CD4-positive, CD25-positive, alpha-beta regulatory T cell (primary cell): ENCODE measurements at places on chromosomes 11 and 22.

DNA sequence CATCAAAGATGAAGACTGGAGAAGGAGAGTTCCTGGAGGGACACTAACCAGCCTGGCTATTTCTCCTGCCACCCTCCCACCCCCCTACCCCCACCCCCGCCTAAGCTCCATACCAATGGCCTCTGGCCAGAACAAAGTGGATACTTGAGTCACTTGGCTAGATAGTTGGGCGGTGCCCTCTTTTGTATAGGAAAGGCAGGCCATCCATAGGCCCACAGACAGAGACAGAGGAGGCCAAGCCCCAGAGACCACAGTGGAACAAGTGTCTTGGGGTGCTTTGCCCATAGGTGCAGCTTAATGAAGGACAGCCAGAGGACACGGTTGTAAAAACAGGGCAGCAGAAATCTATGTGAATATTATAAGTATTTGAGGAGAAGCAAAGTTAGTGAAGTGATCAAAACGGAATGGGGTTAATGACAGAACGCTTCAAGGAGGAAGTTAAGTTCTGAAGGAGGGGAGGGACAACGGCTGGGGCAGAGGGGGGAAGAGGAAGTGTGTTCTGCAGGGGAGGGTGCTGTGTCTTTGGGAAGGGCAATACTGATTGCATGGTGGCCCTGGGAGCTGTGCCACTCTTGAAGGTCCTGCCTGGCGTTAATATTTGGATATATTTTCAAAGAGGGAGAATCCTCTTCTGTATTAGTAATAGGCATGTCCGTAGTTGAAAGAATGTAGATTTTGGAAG is 32.7 kb downstream of the FLI1 start:
- H3K4me3 ChIP-seq: peak overlapping the region; percentile 78
- H3K27me3 ChIP-seq: no peaks in the 10 kb centered on the region
- peak overlapping the region; percentile 72 for H3K27ac ChIP-seq
- peaks cover 100% of the 10 kb centered on the region for H3K4me1 ChIP-seq
- peak; percentile 64 for DNase-seq
- H3K36me3 ChIP-seq: peaks cover 7% of the 10 kb centered on the region

DNA sequence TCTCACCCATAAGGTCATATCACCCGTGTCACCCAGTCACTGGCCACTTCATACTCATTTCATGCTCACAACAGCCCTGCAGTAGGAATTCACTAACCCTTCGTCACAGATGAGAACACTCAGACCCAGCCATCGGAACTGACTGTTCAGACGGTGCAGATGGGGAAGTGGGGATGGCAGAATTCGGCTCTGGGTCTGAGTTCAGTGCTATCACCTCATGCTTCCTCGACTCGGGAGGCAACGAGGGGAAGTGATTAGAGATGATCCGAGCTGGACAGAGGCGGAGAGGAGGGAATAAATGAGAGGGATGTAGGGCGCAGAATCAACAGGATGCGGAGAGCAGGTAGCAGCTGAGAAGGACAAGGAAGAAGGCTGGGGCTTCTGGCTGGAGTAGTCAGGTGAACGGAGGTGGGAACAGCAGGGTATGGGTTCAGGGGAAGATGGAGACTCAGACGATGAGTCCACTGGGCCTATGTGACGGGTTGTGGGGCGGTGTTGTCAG is 4.7 kb downstream of the B3GNT6 start:
- no peak overlapping the region for H3K27ac ChIP-seq
- H3K36me3 ChIP-seq: no peaks in the 10 kb centered on the region
- H3K4me1 ChIP-seq: peaks cover 4% of the 10 kb centered on the region
- no peak for DNase-seq
- no peak overlapping the region for H3K4me3 ChIP-seq
- peaks cover 8% of the 10 kb centered on the region for H3K27me3 ChIP-seq

GRCh38 chr11:75241906-75242644 is 1.5 kb downstream of the TPBGL start:
- peaks cover 22% of the 10 kb centered on the region for H3K27me3 ChIP-seq
- H3K4me1 ChIP-seq: peaks cover 17% of the 10 kb centered on the region
- DNase-seq: no peak
- H3K27ac ChIP-seq: no peak overlapping the region
- H3K36me3 ChIP-seq: no peaks in the 10 kb centered on the region

- no peak overlapping the region for H3K4me3 ChIP-seq
- no peaks in the 10 kb centered on the region for H3K4me1 ChIP-seq
- DNase-seq: no peak
These were observed 510.4 kb downstream of the NELL1 start for GRCh38 chr11:21179770-21180169.

- H3K4me1 ChIP-seq: no peaks in the 10 kb centered on the region
- no peaks in the 10 kb centered on the region for H3K36me3 ChIP-seq
- H3K4me3 ChIP-seq: no peak overlapping the region
- no peaks in the 10 kb centered on the region for H3K27me3 ChIP-seq
- no peak for DNase-seq
These were observed 68.9 kb downstream of the ARFGAP2 start for GRCh38 chr11:47107744-47108143.

- peaks cover 26% of the 10 kb centered on the region for H3K4me1 ChIP-seq
- H3K27me3 ChIP-seq: no peaks in the 10 kb centered on the region
- no peak overlapping the region for H3K4me3 ChIP-seq
- H3K27ac ChIP-seq: peak overlapping the region; percentile 61
These were observed 7.2 kb downstream of the ATG16L2 start for GRCh38 chr11:72821221-72821919.

DNA sequence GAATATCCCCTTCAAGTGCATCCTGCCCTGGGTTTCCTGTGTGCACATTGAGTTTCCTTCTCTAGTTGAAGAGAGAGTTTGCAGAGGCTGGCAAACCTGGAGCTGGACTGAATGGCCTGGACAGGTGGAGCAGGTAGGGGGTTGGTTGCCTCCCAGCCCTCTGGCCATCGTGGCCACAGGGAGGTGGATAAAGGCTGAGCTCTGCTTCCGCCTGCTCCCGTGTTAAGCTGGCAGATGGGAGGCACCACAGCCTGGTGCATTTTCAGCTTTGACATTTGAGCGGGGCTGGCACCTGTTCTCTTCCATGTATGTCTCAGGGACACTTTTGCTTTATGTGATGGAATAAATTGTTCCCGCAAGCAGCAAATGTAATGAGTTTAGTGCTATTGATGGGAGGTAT is 11.1 kb downstream of the MICAL2 start:
- DNase-seq: no peak
- H3K4me3 ChIP-seq: no peak overlapping the region
- no peaks in the 10 kb centered on the region for H3K36me3 ChIP-seq
- H3K27ac ChIP-seq: no peak overlapping the region
- H3K4me1 ChIP-seq: no peaks in the 10 kb centered on the region

GRCh38 chr11:32333320-32333991 is 101.9 kb downstream of the WT1 start:
- peaks cover 10% of the 10 kb centered on the region for H3K4me1 ChIP-seq
- H3K36me3 ChIP-seq: no peaks in the 10 kb centered on the region
- no peak overlapping the region for H3K27ac ChIP-seq
- H3K27me3 ChIP-seq: peaks cover 9% of the 10 kb centered on the region
- no peak for DNase-seq
- no peak overlapping the region for H3K4me3 ChIP-seq

DNA sequence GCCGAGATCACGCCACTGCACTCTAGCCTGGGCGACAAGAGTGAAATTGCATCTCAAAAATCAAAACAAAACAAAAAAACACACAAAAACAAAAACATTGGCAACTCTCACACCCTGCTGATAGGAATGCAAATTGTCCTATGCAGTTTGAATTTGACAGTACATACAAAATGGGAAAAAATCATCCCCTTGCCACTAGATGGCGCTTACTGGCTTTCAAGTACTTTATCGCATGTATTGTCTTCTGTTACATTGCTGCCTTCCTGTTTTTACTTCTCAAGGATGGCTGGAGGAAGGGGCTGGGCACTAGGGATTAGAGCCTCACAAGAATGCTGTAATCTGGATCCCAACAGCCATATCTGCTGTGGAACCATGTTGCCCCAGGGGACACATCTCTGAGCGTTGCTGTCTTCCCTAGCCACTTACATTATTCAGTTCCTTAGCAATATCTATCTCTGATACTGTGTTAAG is 59.4 kb upstream of the A4GALT start:
- H3K27me3 ChIP-seq: no peaks in the 10 kb centered on the region
- no peaks in the 10 kb centered on the region for H3K36me3 ChIP-seq
- no peak overlapping the region for H3K27ac ChIP-seq
- H3K4me1 ChIP-seq: no peaks in the 10 kb centered on the region

- no peak overlapping the region for H3K4me3 ChIP-seq
- no peak overlapping the region for H3K27ac ChIP-seq
- no peaks in the 10 kb centered on the region for H3K36me3 ChIP-seq
- DNase-seq: peak; percentile 3
- no peaks in the 10 kb centered on the region for H3K4me1 ChIP-seq
These were observed 191.0 kb downstream of the NAV2 start for GRCh38 chr11:19903620-19904069.

GRCh38 chr11:11370255-11370961 is 17.4 kb upstream of the CSNK2A3 start:
- DNase-seq: no peak
- H3K36me3 ChIP-seq: no peaks in the 10 kb centered on the region
- H3K4me3 ChIP-seq: no peak overlapping the region
- peaks cover 2% of the 10 kb centered on the region for H3K27me3 ChIP-seq

- peaks cover 2% of the 10 kb centered on the region for H3K4me1 ChIP-seq
- no peak for DNase-seq
- no peaks in the 10 kb centered on the region for H3K36me3 ChIP-seq
- H3K4me3 ChIP-seq: no peak overlapping the region
- no peaks in the 10 kb centered on the region for H3K27me3 ChIP-seq
- no peak overlapping the region for H3K27ac ChIP-seq
These were observed 20.3 kb upstream of the ZC3H12C start for GRCh38 chr11:110072930-110073329.

- H3K4me3 ChIP-seq: no peak overlapping the region
- no peaks in the 10 kb centered on the region for H3K36me3 ChIP-seq
- no peak for DNase-seq
- no peaks in the 10 kb centered on the region for H3K4me1 ChIP-seq
- no peaks in the 10 kb centered on the region for H3K27me3 ChIP-seq
These were observed 803.2 kb upstream of the CCDC90B start for GRCh38 chr11:84089072-84090057.

- no peak overlapping the region for H3K4me3 ChIP-seq
- no peaks in the 10 kb centered on the region for H3K4me1 ChIP-seq
- no peaks in the 10 kb centered on the region for H3K27me3 ChIP-seq
- H3K36me3 ChIP-seq: peaks cover 1% of the 10 kb centered on the region
- H3K27ac ChIP-seq: no peak overlapping the region
- DNase-seq: no peak
These were observed 71.5 kb upstream of the BID start for GRCh38 chr22:17845790-17846189.

DNA sequence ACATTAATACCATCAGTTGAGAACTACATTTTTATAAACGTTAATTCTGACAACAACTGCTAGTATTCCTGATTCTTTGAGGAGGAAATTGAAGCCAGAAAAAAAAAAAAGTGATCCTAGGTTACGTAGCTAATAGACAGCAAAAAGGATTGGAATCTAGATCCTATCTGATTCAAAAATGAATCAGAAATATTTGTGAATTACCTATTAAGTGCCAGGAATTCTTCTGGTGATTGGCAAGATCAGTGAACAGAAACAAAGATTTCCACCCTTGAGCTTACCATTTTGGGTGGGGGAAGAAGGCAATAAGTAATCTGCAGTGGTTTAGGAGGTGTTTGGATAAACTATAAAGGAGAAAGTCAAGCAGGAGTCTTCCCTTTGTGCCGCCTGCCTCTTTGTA is 63.9 kb upstream of the LARGE1 start:
- no peak overlapping the region for H3K4me3 ChIP-seq
- no peak for DNase-seq
- H3K4me1 ChIP-seq: no peaks in the 10 kb centered on the region
- no peaks in the 10 kb centered on the region for H3K36me3 ChIP-seq
- H3K27ac ChIP-seq: no peak overlapping the region

GRCh38 chr22:45783690-45784089 is 112.1 kb downstream of the ATXN10 start:
- peaks cover 2% of the 10 kb centered on the region for H3K36me3 ChIP-seq
- no peak overlapping the region for H3K27ac ChIP-seq
- H3K4me1 ChIP-seq: no peaks in the 10 kb centered on the region
- H3K27me3 ChIP-seq: no peaks in the 10 kb centered on the region

- no peak for DNase-seq
- peaks cover 3% of the 10 kb centered on the region for H3K36me3 ChIP-seq
- no peak overlapping the region for H3K4me3 ChIP-seq
These were observed 21.4 kb downstream of the UVRAG start for GRCh38 chr11:75836417-75836816.

DNA sequence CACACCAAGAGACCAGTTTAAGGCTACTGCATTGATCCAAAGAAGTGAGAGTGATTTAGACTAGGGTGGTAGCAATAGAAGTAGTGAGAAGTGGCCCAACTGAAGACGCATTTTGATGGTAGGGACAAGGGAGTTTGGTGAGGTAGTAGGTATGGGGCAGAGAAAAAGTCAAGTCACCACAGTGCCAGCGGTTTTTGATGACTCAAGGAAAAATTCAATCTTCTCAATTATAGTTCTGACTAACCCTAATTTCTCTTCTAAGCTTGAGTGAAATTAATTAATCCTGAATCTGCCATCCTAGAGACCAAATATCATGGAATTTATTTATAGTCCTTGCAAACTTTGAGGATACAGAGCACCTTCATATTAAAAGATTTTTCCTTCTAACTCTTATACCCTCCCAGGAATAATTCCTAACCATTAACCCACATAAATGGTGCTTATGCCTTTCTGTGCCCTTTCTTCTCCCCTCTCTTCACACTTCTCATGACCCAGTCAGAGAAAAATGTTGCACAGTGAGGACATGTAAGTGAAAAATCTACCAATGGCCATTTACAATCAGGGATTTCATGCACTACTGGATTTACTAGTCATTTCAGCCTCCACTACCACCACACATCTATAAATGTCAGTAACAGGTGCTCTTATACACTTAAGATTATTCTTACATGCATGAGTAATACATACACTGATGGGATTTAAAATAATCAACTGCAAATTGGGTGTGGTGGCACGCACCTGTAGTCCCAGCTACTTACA is 45.9 kb upstream of the ARHGAP32 start:
- no peak for DNase-seq
- H3K4me1 ChIP-seq: no peaks in the 10 kb centered on the region
- no peak overlapping the region for H3K27ac ChIP-seq
- H3K36me3 ChIP-seq: no peaks in the 10 kb centered on the region
- H3K4me3 ChIP-seq: no peak overlapping the region

GRCh38 chr11:114263513-114264170 is 32.6 kb upstream of the NNMT start:
- H3K27ac ChIP-seq: no peak overlapping the region
- H3K36me3 ChIP-seq: no peaks in the 10 kb centered on the region
- H3K4me3 ChIP-seq: no peak overlapping the region
- peaks cover 6% of the 10 kb centered on the region for H3K27me3 ChIP-seq
- no peaks in the 10 kb centered on the region for H3K4me1 ChIP-seq

DNA sequence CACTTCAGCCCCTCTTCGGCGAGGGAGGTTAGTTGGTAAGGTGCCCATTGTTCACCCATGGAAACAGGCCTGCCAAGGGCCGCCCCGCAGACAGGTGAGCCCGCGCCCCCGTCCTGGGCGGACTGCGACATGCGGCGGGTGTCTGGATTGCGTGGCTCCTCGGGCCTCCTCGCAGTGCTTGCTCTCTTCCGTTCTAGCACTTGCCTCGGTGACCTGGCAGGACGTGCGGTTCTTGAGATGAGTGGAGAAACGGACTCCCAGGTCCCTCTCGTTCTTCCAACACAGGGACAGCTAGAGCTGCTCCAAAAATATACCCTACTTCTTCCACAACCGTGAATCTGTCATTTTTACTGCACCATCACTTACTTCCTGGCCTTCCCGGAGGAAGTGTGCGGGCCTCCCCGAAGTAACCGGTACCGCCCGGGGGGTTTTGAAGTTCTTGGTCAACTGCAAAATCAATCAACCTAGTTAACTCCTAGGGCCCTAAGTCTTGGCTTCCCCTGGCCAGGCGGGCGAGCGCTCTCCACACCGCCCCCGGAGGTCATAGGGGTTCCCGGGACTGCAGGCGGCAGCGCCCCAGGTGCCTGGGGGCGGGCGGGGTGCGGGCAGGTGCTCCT is 745 bp upstream of the ZBTB44 start:
- H3K27ac ChIP-seq: peak overlapping the region; percentile 86
- no peaks in the 10 kb centered on the region for H3K36me3 ChIP-seq
- peak; percentile 71 for DNase-seq
- peaks cover 35% of the 10 kb centered on the region for H3K4me1 ChIP-seq
- H3K4me3 ChIP-seq: peak overlapping the region; percentile 91
